Neural crest cell (in vitro differentiated cells): ENCODE measurements at places on chromosomes 4 and X. TPM values are rescaled to one million over a fixed set of nuclear protein-coding genes. Genes with fewer than 3 reads are reported as not detected.

GRCh38 chr4:856225-856901, 30.4 kb upstream of the CPLX1 start:
- H3K4me3 ChIP-seq, result no peak overlapping the region
- H3K36me3 ChIP-seq, result peaks cover 21% of the 10 kb centered on the region
- H3K27ac ChIP-seq, result no peak overlapping the region
- H3K4me1 ChIP-seq, result no peaks in the 10 kb centered on the region
- no peak for DNase-seq

GRCh38 chrX:471281-471680, 84.6 kb upstream of the PPP2R3B start:
- DNase-seq, result no peak
- no peak overlapping the region for H3K4me3 ChIP-seq
- peaks cover 6% of the 10 kb centered on the region for H3K4me1 ChIP-seq
- H3K27me3 ChIP-seq, result no peaks in the 10 kb centered on the region
- no peaks in the 10 kb centered on the region for H3K36me3 ChIP-seq

DNA sequence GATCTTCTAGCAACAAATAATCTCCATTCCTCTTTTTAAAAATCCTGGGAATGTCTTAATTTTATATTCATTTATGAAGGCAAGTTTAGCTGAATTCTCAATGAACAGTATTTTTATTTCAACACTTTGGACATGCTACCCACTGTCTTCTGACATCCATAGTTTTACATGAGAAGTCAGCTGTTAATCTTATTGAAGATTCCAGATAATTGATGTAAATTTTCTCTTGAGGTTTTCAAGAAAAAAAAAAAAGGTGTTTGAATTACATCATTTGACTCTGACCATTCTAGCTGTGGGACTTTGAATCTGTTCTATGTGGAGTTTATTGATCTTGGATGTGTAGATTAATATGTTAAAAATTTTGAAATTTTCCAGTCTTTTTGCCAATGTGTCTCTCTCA, 28.0 kb downstream of the PDHA2 start:
- DNase-seq, result no peak
- no peak overlapping the region for H3K4me3 ChIP-seq
- no peak overlapping the region for H3K27ac ChIP-seq
- H3K4me1 ChIP-seq, result no peaks in the 10 kb centered on the region

CASP6 gene
- 25.4 and 28.0 TPM in 2 replicates for total RNA-seq

GLRA2 gene
- 0.73 and 1.3 TPM in 2 replicates for total RNA-seq

DNA sequence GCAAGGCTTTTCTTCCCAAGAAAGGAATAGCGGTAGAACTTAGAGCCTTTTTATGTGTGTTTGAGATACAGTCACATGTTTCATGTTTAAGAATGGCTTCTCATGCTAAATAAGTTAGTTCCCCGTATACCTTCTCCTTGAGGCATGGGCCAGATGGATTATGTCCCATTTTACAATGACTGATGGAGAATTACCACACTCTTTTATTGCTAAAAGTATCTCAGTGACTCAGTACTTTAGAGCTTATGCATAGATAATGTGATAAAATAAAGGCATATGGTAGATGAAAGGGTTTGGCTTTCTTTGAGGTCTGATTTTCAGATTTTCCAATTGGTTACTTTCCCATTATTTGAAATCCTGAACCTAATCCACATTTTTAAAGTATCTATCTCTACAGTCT, 121.8 kb upstream of the BMPR1B start:
- H3K4me3 ChIP-seq, result no peak overlapping the region
- DNase-seq, result no peak
- H3K36me3 ChIP-seq, result peaks cover 9% of the 10 kb centered on the region
- H3K4me1 ChIP-seq, result peaks cover 18% of the 10 kb centered on the region
